ENCODE measurements at places on chromosomes 3 and 15. TPM values are rescaled to one million over a fixed set of nuclear protein-coding genes. Genes with fewer than 3 reads are reported as not detected.
A peak's percentile ranks its signal among the peaks of the same experiment; 100 is the strongest.

The SH2D7 gene
- total RNA-seq, result not detected

GRCh38 chr3:53996141-53996874 lies 104.6 kb upstream of the SELENOK start:
- no peak for DNase-seq

The GOLGA6L9 gene
- total RNA-seq, result 0.85 TPM

The NAALADL2 gene
- 0.56 TPM for total RNA-seq

DNA sequence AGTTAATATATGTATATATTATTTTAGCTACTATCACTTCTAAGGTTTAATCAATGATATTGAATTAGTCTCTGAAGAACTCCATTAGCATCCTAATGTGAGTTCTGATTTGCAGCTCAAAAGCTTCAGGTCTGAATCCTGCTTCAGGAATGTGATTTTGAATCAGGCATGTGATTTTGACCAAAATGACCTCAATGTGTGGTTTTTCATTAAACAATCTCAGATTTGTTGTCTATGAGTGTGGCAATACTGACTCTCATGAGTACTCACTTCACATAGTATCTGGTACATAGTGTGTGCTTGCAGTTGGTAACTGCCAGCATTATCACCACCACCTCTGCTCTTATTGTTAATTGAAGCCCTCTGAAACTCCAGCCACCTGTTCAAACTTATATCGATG lies 251.0 kb downstream of the KCNH8 start:
- DNase-seq, result no peak

- peak; percentile 28 for DNase-seq
Measured at GRCh38 chr3:24598695-24599470, 104.2 kb upstream of the THRB start.

- DNase-seq, result no peak
Measured at GRCh38 chr3:156535798-156536197, 19.1 kb downstream of the SSR3 start.

- no peak for DNase-seq
Measured at GRCh38 chr3:148307443-148307843, 390.3 kb upstream of the AGTR1 start.

DNA sequence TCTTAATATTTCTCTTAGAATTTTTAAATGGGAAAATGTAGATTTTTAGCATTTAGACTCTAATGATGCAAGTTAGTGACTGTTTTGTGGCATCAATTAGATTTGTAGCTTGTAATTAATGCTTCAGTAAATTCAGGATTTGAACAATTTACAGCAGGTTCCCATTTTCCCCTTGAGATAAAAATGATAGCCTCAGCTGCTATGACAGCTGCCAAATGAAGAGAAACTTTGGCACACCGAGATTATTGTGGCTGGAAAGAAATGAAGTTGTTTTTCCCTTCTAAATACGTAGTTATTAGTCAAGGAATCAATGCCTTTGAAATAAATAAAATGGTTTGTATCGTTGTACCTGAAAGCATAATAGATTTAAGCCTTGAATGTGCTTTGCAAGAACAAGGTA lies 206.4 kb upstream of the P2RY1 start:
- DNase-seq, result no peak

GRCh38 chr15:31161951-31162350 lies 60.4 kb upstream of the TRPM1 start:
- DNase-seq, result no peak

GRCh38 chr3:188041895-188042294 lies 112.1 kb upstream of the LPP start:
- DNase-seq, result no peak

The UCN2 gene
- not detected for total RNA-seq

DNA sequence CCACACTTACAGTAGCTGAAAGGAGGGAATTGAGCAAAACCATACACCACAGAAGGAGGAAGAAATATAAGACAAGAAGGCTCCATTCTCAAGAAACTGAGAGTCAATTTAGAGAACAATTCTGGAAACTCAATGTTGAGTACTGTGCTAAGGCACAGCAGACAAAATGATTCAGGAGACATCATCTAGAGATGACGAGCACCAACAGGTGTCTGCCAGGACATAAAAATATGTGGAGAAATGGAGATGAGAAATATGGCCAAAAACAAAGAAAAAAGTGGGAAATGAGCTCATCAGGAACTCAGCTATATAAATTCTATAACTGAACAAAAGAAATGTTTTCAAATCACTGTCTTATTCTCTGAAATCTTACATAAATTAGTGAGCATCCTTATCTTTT lies 343.7 kb downstream of the ERC2 start:
- DNase-seq, result no peak

The ENTPD3 gene
- total RNA-seq, result 0.09 TPM

DNA sequence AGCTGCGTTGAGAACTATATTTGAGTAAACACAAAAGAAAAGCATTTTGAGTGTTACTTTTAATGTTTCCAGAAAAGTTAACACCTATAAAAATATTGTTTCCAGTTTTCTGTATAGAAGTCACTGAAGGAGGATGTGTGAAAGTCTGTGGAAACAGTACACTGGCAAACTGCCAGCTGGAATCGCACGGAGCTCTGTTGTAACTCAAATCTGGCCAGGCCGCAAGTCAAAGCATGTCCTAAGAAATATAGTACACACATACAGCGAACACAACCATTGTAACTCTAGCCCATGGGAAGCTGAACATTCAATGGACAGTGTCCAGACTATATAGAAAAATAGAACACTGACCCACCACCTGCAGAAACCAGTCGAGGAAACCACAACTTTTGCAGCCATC lies 657.2 kb downstream of the FHIT start:
- no peak for DNase-seq

DNA sequence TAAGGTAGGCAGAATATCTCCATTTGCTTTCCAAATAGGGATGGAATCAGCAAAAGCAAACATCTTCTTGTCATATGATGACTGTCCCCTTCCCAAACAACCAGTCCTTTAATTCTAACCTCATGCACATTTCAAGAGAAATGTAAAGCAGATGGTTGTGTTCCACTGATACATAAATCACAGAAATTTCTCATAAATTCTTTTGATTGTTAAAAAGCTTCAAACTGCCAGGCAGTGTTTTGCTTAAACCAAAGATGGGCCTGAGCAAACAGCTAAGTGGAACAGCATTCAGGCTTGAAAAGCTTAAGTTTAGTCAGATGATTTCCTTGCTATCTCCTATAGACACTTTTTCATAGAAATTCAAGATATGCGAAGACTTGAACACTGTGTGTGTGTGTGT lies 74.3 kb upstream of the SOX2 start:
- no peak for DNase-seq

Measured in dermis blood vessel endothelial cell (primary cell).